Muscle of arm (tissue), 14 donors: ENCODE measurements at places on chromosomes 5 and 9. TPM values are rescaled to one million over a fixed set of nuclear protein-coding genes. Genes with fewer than 3 reads are reported as not detected.

DNA sequence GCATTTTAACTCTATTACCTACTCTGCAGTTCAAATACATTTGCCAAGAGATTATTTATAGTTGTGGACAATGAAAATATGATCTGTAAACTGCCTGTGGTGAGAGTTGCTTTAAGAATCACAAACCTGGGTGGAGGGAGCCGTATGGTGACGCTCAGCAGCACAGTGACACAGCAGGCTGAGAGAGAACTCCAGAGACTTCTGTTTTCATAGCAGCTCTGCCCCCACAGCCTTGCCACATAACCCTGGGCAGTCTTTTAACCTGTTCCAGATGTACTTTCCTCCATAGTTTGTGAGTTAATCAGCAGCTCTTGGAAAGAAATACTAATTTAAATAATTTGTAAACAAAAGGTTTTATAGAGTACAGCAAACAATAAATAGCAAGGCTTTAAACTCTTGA, 450.5 kb downstream of the ELAVL2 start:
- DNase-seq: no peak

GRCh38 chr5:1103505-1104326, 8.1 kb downstream of the SLC12A7 start:
- no peak for DNase-seq

GRCh38 chr5:118043531-118043930, 944.8 kb downstream of the DTWD2 start:
- DNase-seq: no peak

GRCh38 chr5:112049738-112050137, 292.7 kb upstream of the NREP start:
- DNase-seq: no peak

GRCh38 chr5:39309534-39309933, 54.8 kb downstream of the C9 start:
- no peak for DNase-seq

GRCh38 chr9:84866396-84867175, 197.1 kb downstream of the NTRK2 start:
- no peak for DNase-seq

Gene IL13
- polyA plus RNA-seq: not detected
